HFF-Myc (cell line): ENCODE measurements at places on chromosomes 11 and 22.

DNA sequence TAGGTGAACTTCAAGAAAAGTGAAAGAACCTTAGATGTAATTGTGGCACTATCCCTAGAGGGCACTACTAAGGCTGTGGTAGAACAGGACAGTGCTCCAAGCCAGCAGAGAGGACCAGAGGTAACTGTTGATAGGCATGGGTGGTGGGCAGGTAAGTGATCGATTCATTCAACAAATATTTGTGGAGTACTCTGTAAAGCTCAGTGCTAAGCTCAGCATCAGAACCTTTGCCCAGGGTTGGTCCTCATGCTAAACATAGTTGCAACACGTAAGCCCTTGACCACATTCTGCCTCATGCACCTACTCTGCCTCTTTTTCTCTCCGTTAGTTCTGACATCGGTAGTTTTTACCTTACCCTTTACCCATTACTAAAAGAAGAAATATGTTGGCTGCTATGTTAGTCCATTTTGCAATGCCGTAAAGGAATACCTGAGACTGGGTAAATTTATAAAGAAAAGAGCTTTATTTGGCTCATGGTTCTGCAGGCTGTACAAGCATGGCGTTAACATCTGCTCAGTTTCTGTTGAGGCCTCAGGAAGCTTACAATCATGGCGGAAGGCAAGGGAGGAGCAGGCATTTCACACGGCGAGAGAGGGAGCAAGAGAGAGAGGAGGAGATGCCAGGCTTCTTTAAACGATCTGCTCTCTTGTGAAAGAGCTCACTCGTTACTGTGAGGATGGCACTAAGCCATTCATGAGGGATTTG, 18.4 kb upstream of the NNMT start:
- DNase-seq: no peak

- DNase-seq: no peak
Measured at GRCh38 chr11:114195151-114195550, 101.0 kb upstream of the NNMT start.

DNA sequence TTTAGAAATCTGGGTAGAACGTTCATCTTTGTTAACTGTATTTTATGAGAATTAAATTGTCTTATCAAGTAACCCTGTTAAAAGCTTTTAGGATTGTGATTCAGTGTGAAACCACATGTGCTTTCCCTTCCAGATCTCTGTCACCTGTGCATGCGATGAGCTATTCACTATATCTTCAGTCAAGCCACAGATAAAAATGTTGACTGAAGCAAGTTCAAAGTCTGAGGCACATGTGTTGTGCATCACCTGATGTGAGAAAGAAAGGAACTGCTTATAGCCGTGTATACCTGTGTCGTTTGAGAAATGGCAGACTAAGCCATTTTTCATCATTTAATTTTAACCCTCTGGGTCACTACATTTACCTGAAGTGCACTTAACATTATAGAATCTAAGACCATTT, 1088.9 kb upstream of the TENM4 start:
- no peak for DNase-seq

- DNase-seq: no peak
Measured at GRCh38 chr22:48320683-48321451, 1506.8 kb downstream of the BRD1 start.

DNA sequence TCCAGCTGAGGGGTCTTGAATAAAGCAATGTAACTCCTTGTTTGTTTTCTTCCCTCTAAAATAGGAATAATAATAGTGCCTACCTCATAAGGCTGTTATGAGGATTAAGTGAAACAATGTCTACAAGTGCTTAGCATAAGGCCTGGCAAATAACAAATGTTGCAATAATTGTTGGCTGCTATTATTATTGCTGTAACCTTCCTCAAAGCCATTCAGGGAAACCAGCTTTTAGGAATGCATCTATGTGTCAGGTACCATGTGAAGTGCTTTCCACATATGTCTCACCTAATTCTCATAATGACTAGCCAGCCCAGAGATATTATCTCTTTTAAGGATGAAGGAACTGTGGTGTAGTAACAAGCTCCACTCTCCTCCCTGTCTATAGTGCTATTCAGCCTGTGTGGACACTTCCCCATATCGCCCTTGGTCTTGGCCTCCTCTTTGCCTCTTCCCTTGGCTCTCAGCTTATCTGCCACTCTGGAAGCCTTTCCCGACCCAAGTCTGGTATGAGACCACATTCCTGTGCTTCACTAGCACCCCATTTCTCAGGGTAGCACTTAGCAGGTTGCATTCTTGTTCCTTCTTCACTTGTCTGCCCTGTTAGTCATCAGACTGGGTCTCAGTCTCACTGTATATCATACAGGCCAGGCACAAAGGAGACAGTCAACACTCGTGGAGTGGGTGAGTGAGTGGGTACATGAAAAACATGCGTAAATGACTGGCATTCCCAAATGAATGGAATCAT, 23.8 kb downstream of the CSNK2A3 start:
- DNase-seq: no peak

GRCh38 chr11:71246559-71246958, 5.8 kb downstream of the SHANK2 start:
- no peak for DNase-seq

- no peak for DNase-seq
Measured at GRCh38 chr11:41404109-41404508, 55.3 kb downstream of the LRRC4C start.

- DNase-seq: no peak
Measured at GRCh38 chr11:128575174-128575960, 12.0 kb downstream of the ETS1 start.
